ENCODE measurements at places on chromosomes 7 and 10.

DNA sequence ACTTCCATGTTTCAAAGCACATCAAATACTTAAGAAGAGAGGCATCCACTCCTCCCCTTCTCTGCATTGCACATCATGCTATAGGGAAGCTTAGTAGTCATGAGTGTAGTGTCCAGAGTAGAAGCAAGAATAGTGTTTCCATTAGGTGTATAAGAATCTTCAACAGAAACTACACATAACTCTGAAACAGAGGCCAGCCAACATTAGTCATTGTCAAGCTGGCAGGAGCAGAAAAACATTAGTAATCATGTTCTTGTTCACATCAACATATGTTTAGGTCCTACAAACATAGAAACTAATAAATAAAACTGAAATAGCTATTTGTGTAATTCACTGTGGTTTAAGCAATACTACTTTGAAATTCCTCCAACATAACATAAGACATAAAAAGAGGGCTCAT is 370.2 kb downstream of the PPP1R3A start:
- no peak for DNase-seq

GRCh38 chr10:3108033-3108432 is 40.7 kb downstream of the PFKP start:
- DNase-seq, result no peak

- DNase-seq, result no peak
Observed at GRCh38 chr10:77531441-77532001, 106.1 kb downstream of the KCNMA1 start.

- no peak for DNase-seq
Observed at GRCh38 chr7:28922624-28923331, 35.4 kb downstream of the TRIL start.

- no peak for DNase-seq
Observed at GRCh38 chr7:95718577-95719410, 53.6 kb upstream of the DYNC1I1 start.

DNA sequence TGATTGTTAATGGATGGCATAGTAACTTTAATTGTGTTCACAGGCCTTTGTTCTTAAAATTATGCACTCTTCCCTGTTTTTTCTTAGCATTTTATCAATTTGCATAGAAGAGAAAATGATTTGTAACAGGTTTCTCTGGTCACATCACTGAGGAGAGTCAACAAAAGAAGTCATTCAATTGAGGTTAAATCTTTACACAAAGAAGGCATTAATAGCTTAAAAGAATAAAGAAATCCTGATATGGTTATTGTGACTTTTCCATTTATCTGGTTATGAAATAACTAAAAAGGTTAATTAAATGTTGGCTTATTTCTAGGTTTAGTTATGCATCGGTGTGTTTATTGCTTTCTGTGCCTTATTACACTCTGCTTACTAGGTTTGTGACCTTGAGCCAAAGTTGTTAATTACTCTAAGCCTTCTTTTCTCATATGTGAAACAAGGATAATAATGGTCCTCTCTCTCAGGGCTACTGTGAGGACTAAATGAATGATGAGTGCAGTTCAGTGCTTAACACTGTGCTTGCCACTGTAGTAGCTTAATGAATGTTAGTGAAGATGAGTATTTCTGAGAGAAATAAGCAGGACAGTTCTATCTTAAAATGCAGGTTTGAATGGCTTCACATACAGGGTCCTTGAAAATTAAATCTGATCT is 12.1 kb downstream of the BMPR1A start:
- no peak for DNase-seq

DNA sequence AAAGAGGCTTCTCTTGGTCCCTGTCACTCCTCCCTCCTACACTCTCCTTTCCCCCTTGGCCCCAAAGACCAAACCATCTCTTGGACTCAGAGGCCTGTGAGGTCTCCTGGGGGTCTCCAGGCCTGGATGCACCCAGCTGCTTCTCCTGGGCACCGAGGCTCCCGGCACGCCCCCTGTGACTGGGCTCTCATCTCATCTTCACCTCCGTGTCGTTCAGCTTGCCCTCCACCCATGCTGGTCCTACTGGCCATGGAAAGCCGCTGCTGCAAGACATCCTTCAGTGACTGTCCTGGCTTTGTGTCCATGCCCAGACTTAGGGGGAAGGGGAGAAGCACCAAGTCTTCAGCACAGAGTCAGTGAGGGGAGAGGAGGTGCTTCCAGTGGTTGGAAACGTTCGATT is 141.4 kb upstream of the RET start:
- DNase-seq, result no peak

DNA sequence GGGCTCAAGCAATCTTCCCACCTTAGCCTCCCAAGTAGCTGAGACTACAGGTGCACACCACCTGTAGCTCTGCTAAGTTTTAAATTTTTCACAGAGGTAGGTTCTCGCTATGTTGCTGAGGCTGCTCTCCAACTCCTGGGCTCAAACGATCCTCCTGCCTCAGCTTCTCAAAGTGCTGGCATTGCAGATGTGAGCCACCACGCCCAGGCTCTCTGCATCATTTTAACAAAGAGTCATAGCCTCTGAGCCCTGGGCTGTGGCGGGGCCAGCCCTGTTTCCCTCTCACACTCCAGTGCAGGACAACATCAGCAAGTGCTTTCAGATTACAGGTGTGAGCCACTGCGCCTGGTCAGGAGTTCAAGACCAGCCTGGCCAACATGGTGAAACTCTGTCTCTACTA is 102.5 kb downstream of the COL26A1 start:
- no peak for DNase-seq

DNA sequence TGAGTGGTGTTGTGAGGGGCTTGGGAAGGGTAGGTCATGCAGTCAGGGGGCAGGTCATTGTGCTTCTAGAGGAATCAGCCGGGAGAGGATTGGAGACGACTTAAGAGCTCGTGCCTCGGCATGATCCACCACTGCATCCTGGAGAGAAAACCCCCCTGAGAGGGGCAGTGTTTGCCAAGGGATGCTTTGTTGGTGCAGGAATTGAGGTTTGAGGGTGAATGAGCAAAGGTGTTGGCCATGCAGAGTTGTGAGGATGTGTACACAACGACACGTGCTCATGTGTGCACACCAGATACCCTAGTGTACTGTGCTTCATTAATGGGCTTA is 85.6 kb upstream of the ANLN start:
- DNase-seq, result no peak

- DNase-seq, result no peak
Observed at GRCh38 chr10:17216217-17216900, 11.7 kb upstream of the VIM start.

Measured in NCI-H524 treated with DMSO at 0.1 percent for 48 hours (cell line).